Activated naive CD4-positive, alpha-beta T cell treated with anti-CD3 and anti-CD28 coated beads, Interleukin-2, amount 10 ng/mL, durations not matched to agents 7 days and 5 days (primary cell): ENCODE measurements at places on chromosomes 2 and 18.

- no peak for DNase-seq
Measured at GRCh38 chr2:150729495-150729955, 242.1 kb upstream of the RND3 start.

DNA sequence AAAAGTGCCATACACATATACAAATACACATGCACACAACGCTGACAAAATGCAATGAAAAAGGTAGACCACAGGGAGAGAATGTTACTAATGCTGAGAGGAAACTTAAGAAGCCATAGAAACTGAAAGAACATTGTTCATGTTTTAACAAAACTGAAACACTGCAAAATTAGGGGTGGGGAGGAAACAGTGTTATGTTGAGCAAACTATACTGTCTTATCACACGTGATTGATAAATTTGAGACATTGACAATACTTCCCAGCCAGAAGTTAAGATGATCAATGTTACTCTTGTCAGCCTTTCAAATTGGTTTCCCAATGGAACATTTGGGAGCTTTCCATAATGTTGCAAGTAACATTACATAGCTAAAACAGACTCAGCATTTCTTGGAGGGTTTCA is 165.5 kb downstream of the L3MBTL4 start:
- DNase-seq = no peak

- no peak for DNase-seq
Measured at GRCh38 chr2:170512266-170512665, 202.9 kb upstream of the SP5 start.

GRCh38 chr18:61734396-61734795 is 158.4 kb downstream of the RNF152 start:
- no peak for DNase-seq

DNA sequence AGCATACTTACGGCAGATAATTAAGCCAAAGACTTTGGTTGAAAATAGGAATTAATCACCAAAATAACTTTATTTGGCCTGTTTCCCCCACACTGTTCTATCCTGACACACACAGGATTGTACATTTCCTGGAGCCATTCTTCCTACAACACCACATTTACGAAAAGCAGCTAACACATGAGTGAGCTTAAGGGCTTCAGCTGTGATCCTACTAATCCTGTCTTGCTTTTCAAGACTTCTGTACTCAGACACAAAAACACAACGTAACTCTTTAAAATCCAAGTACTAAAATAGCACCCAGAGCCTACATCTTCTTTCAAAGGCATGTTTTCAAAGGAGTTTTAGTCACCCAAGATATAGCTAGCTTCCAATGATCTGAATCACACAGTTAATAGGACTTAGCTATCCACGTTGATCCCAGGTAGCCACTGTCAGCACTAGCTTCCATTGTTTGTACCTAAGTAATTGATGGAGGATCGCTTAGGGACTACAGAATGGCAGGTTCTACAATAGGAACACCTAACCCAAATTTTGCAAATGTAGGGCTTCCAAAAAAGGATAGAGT is 42.8 kb upstream of the TTC39C start:
- no peak for DNase-seq

DNA sequence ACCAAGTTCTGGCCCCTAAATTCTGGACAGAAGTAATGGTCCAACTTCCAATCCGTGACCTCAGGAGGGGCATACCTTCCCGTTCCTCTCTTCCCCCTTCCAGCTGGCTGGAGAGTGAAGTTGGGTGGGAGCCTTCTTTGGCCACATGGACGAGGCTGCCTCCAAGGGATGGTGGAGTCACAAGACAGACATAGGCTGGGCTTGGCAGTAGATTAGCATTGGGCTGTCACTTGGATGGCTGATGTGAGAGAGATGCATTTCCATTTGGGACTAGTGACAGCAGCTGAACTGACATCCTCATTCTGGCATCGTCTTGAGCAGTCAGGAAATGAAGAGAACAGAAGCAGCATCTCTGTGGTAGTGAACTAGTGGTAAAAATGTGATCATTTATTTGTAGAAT is 12.6 kb downstream of the NT5DC4 start:
- no peak for DNase-seq

DNA sequence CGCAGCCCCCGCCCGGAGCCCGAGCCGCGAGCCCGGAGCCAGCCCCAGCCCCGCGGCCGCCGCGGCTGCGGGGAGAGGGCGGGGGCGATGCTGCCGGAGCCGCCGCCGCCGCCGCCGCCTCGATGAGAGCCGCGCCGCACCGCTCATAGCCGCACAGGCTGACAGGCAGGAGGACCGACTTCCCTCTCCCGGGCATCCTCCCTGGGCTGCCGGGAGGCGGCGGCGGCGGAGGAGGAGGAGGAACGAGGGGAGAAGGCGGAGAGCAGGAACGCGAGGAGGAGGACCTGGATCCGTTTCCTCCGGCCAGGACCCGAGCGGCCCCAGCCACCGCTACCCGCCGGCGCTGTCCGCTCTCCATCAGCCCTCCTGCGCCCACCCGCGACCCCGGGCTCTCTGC is 370 bp downstream of the KLHL29 start:
- peak; percentile 48 for DNase-seq

- DNase-seq = no peak
Measured at GRCh38 chr2:166388481-166389070, 12.8 kb upstream of the SCN9A start.

GRCh38 chr2:193583638-193584400 is 1389.1 kb upstream of the TMEFF2 start:
- DNase-seq = no peak

DNA sequence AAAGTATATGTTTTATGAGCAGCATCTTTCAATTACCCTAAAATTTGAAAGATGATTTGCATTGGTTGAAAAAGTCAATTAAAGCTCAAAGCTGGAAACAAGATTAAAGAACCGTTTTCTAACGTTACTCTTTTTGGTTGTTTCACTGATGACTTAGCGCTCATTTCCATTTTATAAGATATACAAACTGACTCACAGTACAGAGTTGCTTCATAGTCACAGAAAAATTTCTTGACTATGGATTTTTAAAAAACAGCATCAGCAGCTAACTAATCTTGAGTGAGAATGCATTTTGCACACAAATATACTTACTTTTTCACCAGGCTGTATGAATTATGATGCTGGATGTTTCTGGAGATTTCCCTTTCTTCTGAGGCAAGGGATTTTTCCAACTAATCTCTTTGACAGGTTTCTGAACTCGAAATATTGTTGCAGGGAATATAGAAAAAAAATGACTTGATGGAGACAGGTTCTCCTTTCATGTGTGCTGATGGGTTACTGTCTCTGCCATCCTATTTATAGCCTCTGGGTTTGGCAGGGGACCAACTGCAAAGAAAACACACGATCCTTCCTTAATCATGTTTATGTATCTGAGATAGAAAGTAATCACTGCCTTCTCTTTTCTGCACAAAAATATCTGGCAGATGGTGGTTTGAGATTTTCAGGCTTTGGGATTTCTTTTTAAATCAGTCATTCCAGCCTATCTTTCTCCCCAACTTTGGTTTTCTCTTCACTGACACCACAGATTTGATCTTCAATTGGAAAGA is 129.4 kb upstream of the DAPL1 start:
- no peak for DNase-seq

GRCh38 chr2:80169811-80170594 is 134.5 kb downstream of the LRRTM1 start:
- no peak for DNase-seq

DNA sequence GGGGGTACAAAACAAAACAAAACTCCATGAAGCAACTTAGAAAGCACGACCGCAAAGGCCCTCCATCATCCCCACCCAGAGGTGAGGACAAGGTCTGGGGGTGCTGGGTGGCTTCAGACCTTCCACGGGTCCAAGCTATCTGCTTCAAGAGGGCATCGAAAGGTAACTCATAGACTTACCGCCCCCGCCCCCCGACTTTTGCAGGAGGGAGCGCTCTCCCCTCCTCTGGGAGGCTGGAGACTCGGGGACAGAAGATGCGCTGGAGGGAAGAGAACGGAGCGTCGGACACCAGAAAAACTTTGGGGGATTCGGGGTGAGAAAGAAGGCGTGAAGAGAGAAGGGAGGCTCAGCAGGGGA is 300 bp upstream of the STON1 start:
- DNase-seq = no peak

DNA sequence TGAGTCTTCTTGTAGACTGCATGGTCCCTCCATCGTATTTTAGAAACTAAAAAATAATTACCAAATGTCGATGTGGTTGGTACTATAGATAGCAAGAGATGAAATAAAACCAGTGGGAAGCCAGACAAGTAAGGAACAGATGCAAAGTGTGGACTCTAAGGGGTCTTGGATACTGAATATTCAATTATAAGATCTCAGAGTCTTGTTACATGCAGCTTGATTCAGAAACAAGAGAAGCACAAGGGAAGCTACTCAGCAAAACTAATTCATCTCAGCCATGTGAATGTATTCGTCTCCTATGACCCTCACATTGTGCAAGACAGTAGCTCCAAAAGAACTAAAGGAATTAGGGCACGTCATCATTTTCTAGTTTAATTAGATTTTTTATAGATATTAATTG is 80.9 kb downstream of the CDH20 start:
- no peak for DNase-seq

DNA sequence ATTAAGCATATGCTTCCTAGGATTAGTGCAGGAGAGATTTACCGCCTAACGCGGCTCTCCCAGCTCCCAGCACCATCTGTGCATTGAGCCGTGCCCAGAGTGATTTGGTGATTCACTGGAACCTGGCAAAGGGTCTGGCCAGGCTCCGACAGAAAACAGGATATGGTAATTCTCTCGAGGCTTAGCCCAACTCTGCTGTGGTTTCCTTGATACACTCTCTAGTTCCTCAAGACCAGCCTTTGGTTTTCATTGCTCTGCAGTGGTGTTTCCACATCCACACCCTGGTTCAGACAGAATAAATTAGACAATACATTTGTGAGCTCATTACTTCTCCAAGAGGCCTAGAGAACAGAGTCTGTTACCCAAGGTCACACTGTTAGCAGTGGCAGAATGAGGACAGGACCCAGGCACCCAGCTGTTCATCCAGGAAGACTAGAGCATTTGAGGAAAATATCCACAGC is 23.0 kb upstream of the SMAD2 start:
- peak; percentile 53 for DNase-seq
